ENCODE measurements at places on chromosomes 3 and 15. TPM values are rescaled to one million over a fixed set of nuclear protein-coding genes. Genes with fewer than 3 reads are reported as not detected.

Gene PEX5L
- 0.31 TPM for total RNA-seq

GRCh38 chr15:101295607-101296161 lies 636 bp upstream of the SNRPA1 start:
- no peak for DNase-seq

- DNase-seq, result no peak
Observed at GRCh38 chr3:182212479-182213076, 500.9 kb downstream of the SOX2 start.

DNA sequence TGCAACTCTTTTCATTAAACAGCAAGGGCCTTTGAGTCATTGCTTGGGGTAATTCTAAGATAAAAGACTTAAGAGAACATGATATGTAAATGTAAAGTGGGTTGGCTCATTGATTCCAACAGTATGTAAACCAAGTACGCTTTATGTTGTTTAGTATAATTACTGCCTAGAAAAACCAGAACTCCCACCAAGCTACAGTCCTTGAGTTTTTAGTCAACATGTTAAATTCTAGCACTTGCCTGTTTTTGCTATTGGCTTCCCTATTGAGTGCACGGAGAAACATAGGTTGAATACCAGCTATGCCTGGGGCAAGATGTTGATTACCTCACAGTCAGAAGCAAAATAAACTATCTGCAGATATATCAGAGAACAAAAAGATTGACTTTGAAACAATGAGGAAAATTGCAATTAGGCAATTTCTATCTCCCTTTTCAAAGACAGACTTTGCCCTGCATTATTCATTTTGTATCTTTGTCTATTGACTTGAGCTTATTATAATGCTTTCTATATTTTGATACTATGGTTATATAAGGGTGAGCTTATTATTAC lies 179.3 kb downstream of the ZPLD1 start:
- no peak for DNase-seq
